ENCODE measurements at places on chromosomes 16 and 17. TPM values are rescaled to one million over a fixed set of nuclear protein-coding genes. Genes with fewer than 3 reads are reported as not detected.

ABAT gene
- 157 TPM for total RNA-seq

- H3K4me3 ChIP-seq: no peak overlapping the region
- peak overlapping the region; percentile 62 for H3K27ac ChIP-seq
- peaks cover 15% of the 10 kb centered on the region for H3K4me1 ChIP-seq
- no peaks in the 10 kb centered on the region for H3K27me3 ChIP-seq
- no peaks in the 10 kb centered on the region for H3K36me3 ChIP-seq
Measured at GRCh38 chr17:82285141-82285540, 11.6 kb upstream of the CSNK1D start.

DNA sequence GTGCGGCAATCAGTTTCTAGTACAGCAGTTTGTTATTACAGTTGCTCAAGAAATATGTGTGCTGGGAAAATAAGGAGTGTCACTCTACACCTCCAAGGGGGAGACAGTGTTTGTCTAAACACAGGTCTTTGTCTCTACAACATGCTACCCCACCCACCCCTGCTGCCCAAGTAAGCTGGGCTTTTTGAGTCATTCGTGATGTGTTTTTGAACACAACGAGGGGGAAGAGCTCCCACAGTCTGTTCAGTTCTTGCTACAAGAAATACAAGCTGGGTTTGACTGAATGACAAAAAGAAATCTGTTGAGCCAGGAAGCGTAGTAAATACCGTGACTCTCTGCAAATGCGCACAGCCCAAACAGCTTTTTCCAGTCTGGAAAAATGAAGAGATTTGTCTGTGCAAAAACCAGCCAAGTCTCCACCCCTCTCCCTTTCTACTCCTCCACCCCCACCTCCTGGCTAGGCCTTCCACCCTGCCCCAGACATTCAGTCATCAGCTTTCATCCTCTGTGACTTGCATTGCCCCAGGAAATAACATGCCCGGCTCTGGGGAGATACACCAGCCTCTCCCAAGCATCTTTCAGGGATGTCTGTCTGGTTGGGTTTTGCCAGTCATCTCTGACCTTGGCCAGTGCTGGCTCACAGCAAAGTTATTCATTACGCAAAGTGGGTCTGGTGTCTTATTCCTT is 25.7 kb downstream of the CHD9 start:
- peak overlapping the region; percentile 55 for H3K27ac ChIP-seq
- no peak overlapping the region for H3K4me3 ChIP-seq
- no peaks in the 10 kb centered on the region for H3K36me3 ChIP-seq
- no peaks in the 10 kb centered on the region for H3K27me3 ChIP-seq

DNA sequence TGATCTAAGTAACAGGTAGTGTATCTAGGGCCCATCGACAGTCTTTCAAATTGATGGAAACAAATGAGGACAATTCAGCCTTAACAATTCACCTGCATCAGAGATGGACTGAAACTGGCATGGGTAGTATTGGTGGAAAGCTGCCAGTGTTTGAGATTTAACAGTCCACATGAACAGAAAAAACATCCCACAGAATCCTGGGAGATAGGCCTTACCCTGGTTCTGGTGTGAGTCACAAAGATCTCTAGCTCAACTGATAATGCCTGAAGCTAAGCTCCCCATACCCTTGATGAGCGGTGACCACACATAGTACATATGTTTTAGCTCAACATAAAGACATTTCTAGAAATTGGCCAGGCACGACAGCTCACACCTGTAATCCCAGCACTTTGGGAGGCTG is 21.9 kb downstream of the CRK start:
- no peak overlapping the region for H3K27ac ChIP-seq
- H3K4me3 ChIP-seq: no peak overlapping the region
- no peak for DNase-seq
- H3K27me3 ChIP-seq: no peaks in the 10 kb centered on the region
- no peaks in the 10 kb centered on the region for H3K4me1 ChIP-seq

DNA sequence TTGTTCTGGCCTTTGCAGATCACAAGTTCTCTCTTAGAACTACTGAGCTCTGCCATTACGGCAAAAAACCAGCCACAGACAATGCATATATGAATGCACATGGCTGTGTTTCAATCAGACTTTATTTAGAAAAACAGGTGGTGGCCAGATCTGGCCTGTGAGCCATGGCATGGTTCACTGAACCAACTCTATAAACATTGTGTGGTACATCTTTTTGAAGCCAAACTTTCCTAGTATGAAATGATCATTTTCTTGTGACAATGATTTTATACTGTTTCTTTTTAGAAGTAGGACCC is 65.9 kb upstream of the AMZ2 start:
- no peaks in the 10 kb centered on the region for H3K27me3 ChIP-seq
- peaks cover 5% of the 10 kb centered on the region for H3K4me1 ChIP-seq
- H3K27ac ChIP-seq: no peak overlapping the region

DCUN1D3 gene
- 8.9 TPM for total RNA-seq

DNA sequence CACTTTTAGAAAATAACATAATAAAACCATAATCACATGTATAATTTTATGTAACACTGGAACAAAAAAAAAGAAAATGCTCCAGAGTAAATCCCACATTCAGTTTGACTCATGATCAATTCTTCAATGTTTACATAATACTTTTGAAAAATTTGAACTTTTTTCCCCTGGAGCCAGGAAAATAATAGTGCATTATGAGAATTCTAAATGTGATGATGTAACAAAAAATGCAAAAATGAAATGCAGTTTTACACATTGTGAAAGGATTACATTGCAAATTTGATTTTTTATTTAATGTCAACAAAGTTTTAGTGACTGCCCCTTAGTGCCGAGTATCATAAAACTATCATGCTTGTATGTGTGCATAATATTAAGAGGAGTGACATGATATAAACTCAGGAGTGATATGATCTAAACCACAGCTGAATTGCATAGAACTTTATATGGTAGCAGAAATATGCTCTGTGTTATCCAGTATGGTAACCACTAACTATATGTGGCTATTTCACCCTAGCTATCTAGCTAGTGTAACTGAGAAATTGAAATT is 238.2 kb downstream of the CDH8 start:
- H3K27me3 ChIP-seq: no peaks in the 10 kb centered on the region
- H3K27ac ChIP-seq: no peak overlapping the region
- DNase-seq: no peak
- no peaks in the 10 kb centered on the region for H3K36me3 ChIP-seq
- no peaks in the 10 kb centered on the region for H3K4me1 ChIP-seq
- no peak overlapping the region for H3K4me3 ChIP-seq

GRCh38 chr16:72015124-72015523 is 6.6 kb downstream of the DHODH start:
- no peak overlapping the region for H3K4me3 ChIP-seq
- H3K27ac ChIP-seq: no peak overlapping the region
- DNase-seq: no peak

DNA sequence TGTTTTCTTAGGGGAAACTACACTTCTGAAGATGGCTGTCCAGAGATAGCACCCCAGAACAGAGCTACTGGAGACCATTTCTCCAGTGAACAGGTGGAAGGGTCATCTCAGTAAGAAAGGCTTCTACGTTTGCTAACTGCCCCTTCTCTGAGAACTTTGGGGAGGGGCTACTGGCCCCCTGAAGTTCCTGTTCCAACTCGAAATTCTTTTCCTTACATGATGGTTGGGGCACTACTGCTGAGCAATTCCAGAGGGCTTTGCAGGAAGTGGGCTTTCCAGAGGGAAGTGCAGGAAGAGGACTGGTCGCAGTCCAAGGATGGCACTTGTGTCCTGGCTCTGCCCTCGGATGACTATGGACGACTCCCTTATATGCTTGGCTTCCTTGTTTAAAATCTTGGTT is 31.2 kb downstream of the TOM1L2 start:
- H3K36me3 ChIP-seq: no peaks in the 10 kb centered on the region
- peaks cover 48% of the 10 kb centered on the region for H3K4me1 ChIP-seq
- H3K4me3 ChIP-seq: no peak overlapping the region
- no peaks in the 10 kb centered on the region for H3K27me3 ChIP-seq
- peak overlapping the region; percentile 62 for H3K27ac ChIP-seq
- no peak for DNase-seq

Measured in spinal cord (tissue), 10 donors.